ENCODE measurements at places on chromosomes 5 and 9.
A peak's percentile ranks its signal among the peaks of the same experiment; 100 is the strongest.

- DNase-seq: no peak
Measured at GRCh38 chr5:75828029-75828428, 110.8 kb upstream of the POC5 start.

DNA sequence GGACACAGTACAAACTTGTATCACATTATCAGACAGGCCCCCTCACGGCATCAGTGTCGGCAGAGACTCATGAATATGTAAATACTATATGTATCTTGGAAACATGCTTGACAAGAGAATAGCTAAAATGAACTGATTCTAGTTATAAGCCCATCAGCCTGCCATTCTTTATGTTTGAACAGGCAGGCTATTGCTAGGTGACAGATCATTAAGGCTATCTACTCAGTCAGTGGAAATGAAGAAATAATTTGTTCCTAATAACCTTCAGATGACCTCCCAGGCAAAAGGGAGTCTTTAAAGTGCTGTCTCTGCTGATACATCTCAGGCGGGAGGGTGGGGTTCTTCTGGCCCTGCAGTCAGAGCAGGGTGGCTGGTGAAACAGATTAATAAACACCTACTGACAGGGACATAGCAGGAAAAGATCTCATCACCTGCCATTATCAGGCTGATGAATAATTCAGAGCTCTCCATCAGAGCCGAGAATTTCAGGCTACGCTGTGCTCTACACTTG lies 394.2 kb downstream of the RASEF start:
- DNase-seq: no peak

DNA sequence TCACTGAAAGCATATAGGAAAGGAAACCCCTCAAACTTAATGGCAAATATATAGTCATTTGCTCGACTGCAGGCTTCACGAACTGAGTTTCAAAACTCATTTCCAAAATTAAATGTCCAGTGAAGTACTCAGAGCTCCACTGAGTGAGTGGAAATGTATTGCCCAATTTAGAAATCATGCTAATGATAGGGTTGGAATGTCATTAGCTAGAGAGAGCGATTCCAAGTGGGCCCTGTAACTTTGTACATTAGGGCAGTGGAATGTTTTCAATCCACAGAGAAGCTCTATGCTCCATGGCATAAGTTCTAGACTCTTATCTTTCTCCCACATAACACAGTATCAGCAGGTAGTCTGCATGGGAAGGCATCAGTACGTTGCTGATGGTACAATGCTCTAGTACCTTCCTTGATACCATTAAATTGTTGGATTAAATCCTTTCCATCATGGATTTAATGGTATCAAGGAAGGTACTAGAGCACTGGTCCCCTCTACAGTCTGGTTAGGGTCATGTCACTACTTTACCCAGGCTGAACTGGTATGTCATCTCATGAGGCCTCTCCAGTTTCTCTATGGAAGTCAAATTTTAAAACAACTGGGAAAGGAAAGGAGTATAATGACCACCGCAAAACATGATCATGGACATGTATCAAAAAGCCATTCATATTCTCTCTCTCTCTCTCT lies 183.2 kb upstream of the RASEF start:
- DNase-seq: no peak

GRCh38 chr9:77438653-77439052 lies 209.5 kb downstream of the GNA14 start:
- DNase-seq: no peak

DNA sequence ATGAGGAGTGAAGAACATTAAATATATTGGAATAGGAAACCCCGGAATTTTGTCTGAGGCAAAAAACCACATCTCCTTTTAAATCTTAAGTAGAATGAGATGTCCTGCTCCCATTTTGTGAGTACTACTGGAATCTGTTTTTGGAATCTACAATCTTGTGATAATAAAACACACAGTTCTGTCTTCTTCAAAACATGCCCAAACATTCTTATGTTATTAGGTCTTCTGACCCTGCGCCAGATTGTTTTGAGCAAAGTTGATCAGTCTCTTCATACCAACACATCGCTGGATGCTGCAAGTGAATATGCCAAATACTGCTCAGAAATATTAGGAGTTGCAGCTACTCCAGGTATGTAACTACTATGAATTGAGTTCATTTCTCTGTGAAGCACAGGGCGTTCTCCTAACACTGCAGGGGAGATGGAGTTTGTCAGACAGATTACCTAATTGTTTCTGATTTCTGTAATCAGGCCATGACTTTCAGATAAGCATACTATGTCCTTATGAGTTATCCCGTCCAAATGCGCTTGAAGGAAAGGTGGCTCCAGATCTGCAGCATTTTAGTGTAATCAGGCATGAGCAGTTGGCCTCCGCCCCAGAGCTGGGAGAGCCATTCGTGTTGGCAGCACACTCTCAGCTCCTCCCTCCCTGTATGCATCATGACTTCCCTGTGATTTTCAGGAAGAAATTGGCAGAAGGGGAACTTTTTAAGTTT lies 88.0 kb downstream of the NLN start:
- DNase-seq: peak; percentile 99

DNA sequence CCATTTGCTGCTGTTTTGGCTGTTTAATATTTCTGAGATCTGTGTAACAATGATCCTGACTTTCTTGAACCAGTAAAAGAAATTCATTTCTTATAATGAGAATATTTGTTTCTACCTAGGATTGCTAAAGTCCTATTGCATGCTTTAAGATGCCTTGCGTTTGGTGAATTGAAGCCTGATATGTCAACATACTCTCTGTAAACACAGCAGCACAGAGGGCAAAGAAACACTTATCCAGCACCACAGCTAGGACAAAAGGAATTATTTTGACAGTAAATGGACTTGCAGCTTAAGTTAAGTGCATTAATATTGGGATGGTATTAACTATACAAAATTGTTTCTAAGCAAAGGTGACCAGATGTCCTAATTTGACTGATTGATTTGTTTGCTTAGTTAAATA lies 2031.2 kb upstream of the CDH6 start:
- no peak for DNase-seq

GRCh38 chr9:34271265-34272006 lies 57.6 kb downstream of the KIF24 start:
- no peak for DNase-seq

DNA sequence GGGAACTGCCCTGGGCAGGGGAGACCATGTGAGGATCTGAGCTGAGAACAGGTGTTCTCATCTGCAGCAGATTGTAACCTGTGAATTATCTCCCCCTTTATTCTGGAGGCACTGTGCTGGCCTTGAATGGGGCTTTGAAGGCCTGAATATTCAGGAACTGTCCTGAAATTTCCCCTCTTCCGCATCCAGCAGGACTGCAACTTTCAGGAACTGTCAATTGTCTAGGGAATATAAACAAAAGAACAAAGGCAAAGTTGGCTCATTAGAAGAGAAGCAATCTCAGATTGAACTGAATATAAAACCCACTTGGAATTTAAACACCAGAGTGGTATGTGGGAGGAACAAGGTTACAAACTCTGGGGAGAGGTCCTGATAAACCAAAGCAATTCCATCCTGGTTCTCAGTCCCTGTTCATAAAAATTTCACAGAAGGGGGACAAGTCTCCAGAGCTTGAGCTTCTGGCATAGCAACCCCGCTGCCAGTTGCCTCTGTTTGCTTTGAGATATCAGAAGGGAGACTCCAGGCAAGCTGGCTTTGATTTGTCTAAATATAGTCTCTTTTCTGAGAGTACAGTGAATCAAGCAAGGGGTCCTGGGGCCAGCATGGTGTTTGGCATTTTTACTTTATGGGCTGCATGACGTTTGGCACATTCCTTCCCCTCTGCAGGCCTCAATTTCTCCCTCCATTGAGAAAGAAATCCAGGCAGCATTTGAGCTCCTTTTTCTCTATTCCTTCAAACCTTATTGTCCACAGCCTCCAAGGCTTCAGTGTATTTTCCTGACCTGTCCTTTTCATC lies 47.5 kb downstream of the ADRB2 start:
- no peak for DNase-seq

DNA sequence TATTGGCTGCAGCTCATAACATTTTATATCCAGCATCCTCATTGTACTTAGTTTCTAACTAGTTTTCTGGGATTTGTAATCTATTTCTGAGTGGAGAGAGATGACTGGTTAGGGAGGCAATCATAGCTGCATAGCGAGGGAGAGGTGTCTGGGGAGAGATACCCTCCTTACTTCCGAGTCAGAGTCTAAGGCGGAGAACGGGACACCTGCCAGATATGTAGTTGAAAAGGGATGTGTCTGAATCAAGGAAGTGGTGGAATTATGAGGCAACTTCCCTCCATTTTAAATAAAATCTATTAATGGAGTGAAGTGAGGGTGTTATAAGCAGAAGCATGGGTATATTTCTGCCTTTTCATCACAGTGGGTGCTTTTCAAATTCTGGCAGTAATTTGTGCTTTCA lies 126.5 kb downstream of the MAST4 start:
- DNase-seq: peak; percentile 71

GRCh38 chr5:100913298-100913697 lies 10.2 kb upstream of the ST8SIA4 start:
- DNase-seq: no peak

GRCh38 chr9:113267911-113268566 lies 7.3 kb downstream of the CDC26 start:
- no peak for DNase-seq

- no peak for DNase-seq
Measured at GRCh38 chr5:107418902-107419301, 251.8 kb downstream of the EFNA5 start.

DNA sequence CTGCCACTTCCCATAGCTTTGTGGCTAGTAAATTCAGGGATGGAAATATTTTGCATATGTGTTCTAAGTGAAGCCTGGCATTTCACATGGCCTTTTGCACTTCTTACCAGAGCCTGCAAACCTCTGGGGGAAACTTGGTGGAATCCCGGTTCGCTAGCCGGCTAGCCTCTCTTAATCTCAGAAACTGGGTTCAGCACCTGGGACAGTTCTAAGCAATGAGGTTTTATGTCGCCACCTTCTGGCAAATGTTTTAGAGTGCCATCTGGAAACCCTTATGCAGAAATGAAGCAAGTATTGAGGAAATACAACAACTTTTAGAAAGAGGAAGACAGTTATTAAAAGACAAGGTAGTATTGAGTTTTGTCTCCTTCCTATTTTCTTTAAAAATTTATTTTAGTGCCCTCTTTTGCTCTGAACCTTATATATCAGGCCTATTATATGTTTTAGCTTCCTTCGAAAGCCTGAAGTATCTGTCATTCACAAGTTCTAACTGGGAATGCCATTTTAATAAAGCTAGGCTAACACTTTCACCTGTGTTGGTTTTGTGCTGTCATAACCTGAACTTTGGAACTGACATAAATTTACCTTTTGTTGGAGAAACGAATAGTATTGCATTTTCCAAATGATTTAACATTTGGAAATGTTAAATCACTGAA lies 963 bp upstream of the HTR1A start:
- peak; percentile 19 for DNase-seq

DNA sequence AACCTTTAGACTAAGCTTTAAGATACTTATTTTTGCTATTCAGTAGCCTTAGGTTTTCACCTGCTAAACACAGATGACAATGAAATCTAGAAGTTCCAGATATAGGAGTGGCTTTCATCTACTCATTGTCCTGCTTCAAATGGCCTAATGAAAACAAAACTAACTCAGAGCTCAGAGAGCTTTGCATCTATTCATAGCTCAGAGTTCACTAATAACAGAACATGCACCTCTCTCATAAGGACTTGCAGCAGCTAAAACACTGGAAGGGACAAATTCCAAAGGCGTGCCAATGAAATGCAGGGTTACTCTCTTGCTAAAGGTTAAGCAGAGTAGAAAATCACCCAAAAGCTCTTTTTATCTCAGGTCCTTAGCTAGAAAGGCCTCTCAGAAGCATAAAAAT lies 29.0 kb downstream of the SLC31A2 start:
- no peak for DNase-seq

GRCh38 chr9:137640862-137641261 lies 22.1 kb downstream of the EHMT1 start:
- DNase-seq: no peak

GRCh38 chr5:39461007-39461682 lies 36.4 kb upstream of the DAB2 start:
- DNase-seq: peak; percentile 27

GRCh38 chr5:40606077-40606765 lies 73.5 kb upstream of the PTGER4 start:
- no peak for DNase-seq

DNA sequence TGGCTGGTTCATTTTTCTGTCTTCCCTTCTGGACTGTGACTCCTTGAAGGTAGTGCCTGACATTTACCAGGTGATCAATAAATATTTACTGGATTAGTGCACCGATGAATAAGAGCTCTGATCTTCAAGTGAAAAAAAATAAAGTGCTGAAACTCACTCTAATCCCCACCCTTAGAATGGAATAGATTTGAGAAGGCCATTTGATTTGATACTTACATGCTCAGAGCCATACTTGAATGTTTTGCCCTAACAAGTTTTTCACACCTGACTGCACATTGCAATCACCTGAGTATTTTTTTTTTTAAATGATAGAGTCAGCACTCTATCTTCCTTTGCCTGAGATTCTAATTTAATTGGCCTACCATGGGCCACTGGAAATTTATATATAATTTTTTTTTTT lies 105.7 kb downstream of the LRRC70 start:
- no peak for DNase-seq

- DNase-seq: no peak
Measured at GRCh38 chr9:107605041-107605440, 115.5 kb upstream of the KLF4 start.

GRCh38 chr9:99459919-99460318 lies 237.8 kb downstream of the SEC61B start:
- DNase-seq: no peak

GRCh38 chr9:124818431-124819281 lies 34.6 kb upstream of the WDR38 start:
- peak; percentile 72 for DNase-seq

- DNase-seq: no peak
Measured at GRCh38 chr5:98474782-98475181, 298.7 kb upstream of the RGMB start.

DNA sequence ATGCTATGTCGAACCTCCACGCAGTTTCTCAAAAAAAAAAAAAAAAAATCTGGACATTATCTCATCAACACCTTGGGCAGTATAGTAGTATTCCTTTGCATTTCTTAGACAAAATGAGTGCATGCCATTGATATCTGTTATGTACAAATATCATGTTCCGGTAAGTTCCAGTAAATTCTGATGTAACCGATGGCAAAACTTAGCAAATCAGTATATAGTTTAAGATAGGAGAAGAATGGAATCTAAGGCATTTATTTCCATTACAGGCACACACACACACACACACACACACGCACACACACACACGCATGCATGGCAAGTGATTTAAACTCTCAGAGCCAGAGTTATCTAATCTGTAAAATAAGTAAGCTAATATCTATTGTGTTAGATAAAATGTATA lies 356.5 kb upstream of the TUSC1 start:
- DNase-seq: peak; percentile 38

GRCh38 chr9:23622396-23622795 lies 203.6 kb downstream of the ELAVL2 start:
- no peak for DNase-seq

DNA sequence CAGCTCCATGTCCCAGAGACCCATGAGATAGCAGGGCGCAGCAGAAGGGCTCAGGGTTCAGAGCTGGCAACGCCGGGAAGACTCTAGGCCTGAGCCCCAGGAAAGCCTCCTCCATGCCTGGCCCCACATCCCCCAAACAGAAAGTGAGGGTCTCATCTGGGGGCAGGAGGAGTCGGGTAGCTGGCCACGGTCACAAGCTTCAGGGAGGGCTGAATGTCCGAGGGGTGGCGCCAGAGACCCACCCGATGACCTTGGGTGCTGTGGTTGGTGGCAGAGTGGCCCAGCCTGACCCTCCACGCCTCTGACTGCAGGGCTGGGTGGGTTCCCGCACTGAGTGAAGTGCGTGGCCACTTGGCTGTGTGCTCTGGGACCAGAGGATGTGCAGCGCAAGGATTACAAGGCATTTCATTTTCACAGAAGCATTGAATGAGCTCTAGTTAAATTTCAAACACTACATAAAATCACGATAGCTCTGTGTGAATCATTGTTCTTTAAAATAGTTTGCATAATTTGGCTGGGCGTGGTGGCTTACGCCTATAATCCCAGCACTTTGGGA lies 3.0 kb downstream of the C8G start:
- peak; percentile 13 for DNase-seq
